ENCODE measurements at places on chromosomes 2 and 18.

GRCh38 chr2:31047599-31047998 is 90.6 kb downstream of the GALNT14 start:
- no peak for DNase-seq

GRCh38 chr18:24346254-24346653 is 51.4 kb downstream of the OSBPL1A start:
- DNase-seq = no peak

GRCh38 chr2:33056170-33056569 is 109.4 kb downstream of the LTBP1 start:
- no peak for DNase-seq

DNA sequence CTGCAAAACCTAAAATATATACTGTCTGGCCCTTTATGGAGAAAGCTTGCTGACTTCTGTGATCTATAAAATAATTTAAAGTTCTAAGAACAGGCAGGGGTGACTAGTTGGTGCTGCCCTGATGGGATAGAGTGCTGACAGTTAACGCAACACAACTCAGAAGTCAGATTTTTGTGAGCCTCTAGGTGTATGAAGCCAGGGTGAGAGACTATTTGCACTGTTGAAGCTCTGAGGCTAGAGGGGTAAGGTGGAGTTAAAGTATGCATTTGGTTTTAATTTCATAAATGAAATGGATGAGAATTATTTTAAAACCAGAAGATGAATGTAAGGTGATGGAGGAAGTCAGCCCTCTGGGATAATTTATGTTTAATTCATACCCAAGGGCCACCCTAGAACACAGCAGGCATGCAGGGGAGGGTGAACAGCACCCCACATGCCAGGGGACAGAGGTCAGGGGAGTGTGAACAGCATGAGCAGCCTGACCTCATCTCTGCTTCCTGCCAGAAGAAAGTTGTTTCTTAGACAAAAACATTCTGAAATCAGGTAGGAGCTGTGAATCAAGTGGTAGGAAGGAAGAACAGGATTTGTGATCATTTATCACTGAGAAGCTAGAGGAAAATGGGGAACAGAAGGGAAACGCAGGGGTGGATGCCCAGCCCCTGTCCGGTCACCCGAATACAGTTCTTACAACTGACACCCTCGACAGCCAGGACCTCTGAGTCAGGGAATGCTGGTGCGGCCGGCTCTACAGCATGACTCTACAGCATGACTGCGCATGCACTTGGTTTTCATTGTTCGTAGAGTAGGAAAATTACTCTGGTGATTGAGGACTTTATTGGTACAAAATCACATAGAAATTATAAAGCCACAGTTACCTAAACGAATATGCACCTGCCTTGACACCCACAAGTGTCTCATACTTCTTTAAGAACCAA is 93.1 kb downstream of the MBP start:
- DNase-seq = no peak

DNA sequence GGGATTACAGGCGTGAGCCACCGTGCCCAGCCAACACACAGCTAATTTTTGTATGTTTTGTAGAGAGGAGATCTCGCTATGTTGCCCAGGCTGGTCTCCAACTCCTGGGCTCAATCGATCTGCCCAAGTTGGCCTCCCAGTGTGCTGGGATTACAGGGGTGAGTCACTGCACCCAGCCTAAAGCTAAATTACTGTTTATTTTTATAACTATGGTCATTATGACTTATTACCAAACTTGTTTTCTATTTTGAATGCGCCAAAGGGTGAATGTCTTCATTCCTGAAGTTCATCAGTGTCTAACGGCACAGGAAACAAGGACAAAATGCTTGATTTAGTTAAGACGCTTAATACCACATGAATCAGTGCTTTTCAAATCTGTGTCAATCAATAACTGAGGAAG is 38.9 kb upstream of the GREB1L start:
- DNase-seq = no peak

DNA sequence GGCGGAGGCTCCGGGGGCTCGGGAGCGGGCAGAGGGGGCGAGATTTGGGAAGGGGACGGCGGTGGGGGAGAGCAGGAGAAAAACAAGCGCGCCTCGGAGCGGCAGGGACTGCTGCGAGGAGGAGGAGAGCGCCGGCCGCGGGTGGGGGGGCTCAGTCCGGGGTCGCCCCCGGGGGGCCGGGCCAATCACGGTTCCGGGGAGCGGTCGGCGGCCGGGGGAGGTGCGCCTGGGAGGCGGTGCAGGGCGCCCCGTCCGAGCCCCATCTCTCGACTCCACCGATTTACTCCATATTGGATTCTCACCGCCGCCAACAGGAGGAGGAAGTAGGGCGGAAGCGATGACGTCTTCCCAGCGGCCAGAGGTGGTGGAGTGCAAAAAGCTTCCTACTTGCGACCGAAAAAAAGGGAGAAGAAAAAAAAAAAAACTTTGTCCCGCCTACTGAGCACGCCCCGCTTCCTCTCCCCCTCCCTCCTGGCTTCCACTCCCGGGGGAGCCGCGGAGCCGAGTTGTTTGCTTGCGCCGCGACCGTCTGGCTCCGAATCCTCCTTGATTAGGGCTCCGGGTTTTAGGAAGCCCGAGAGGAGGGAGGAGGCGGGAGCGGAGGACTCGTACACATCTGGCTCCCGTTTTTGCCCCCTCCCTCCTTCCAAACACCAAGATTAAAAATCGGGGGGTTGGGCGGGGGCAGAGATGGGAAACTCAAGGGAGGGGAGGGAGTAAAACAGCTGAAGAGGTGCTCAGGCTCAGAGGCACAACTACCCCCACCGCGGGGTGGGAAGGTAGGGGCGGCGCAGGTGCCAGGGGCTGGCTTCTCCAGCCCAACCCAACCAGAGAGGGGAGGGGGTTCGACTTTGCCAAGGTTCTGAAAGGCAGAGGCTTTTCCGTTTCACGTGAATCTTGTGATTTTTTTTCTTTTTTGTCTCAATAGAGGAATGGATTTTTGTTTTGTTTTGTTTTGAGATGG is at the start of gene SPRED2:
SPRED2 (minus strand) TSS at position 373 of the 964 bp plus-strand sequence. CDS start 612 bp downstream, outside the sequence.
- peak; percentile 29 for DNase-seq

GRCh38 chr2:7956126-7956689 is 725.6 kb upstream of the ID2 start:
- no peak for DNase-seq

DNA sequence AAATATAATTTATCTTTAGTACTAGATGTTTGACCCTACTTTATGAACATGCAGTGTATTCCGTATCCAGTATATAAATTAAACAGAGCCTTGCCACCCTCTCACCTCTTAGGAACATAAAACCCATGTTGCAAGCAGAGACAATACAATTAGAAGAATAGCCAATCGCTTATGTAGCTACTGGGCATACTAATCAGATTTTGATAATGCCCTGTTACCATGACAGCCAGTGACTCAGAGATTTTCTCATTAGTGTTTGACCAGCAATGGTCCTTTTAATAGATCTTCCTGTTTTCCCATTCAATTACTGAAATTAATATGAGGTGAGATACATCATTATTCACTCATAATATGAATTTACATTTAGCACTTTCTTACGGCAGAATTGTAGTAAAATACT is 547.3 kb upstream of the VWC2L start:
- no peak for DNase-seq

DNA sequence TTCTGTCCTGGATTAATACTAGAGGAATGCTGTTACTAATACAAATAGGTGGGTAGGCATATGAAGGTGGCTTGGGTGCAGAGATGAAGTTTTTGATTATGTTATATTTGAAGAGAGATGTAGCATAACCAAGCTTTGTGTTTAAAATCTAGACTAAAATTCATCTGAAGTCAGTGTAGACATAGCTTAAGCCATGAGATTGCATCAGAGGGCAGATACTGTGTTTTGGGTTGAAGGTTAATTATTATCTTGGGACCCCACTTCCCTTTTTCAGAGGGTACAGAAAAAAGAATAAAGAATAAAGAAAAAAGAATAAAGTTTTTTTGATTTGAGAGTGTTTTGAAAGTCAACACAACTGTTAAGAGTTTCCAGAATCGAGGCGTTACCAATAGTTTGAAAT is 13.0 kb downstream of the PPM1B start:
- DNase-seq = no peak

DNA sequence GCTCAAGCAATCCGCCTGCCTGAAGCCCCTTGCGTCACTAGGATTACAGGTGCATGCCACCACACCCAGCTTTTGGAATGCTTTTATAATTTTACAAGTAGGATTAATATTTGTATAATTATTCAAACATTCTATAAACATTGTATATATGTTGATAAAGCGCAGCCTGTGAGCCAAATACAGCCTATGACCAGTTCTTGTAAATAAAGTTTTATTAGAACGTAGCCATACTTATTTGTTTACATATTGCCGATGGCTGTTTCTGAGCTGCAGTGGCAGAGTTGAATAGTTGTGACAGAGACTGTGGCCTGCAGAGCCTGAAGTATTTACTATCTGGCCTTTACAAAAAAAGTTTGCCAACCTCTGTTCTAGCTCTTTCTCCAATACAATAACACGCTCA is 232.6 kb downstream of the OTX1 start:
- DNase-seq = no peak

DNA sequence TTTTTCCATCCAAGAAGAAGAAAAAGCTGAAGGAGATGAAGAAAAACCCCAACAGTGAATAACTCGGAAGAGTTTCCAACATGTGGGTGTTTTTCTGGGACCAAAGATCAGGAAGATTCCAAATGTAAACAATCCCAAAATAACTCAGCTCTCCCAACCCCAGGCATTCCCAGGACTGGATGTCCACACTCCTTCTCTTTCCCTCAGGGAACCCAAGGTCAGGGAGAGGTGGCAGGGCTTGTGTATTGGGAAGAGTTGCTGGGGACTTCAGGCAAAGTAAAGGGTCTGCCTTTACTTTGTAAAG is 268.0 kb downstream of the DYSF start:
- no peak for DNase-seq

GRCh38 chr18:48098538-48098937 is 168.1 kb upstream of the SMAD2 start:
- no peak for DNase-seq

DNA sequence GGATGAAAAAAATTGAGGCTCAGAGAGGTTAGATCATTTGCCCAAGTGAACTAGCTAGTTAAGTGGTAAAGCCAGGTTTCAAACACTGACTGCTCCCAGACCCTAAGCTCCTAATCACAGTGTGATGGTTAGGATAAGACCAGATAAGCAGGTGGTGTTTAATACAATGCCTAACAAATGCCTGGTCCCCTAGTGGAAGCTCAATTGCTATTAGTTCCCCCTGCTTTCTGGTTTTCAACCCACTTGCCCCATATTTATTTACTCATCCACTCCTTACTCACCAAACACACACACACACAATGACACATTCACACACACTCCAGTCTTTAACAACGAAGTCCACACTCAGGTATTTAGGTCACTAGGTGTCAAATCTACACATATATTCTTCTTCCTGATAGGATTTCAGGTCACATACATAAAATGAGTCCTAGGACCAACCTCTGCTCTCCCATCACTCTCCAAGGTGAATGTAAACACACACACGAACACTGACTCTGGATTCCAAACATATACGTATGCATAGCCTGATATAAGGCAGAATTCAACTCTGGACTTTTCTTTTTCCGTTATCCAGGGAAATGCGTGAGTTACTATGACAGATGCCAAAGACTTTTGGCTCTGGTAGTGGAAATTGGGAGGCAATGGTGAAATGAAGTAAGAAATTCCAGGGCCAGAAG is 73.6 kb upstream of the TSPYL6 start:
- DNase-seq = no peak

- no peak for DNase-seq
Measured at GRCh38 chr2:146602856-146603255, 1242.0 kb upstream of the ACVR2A start.

DNA sequence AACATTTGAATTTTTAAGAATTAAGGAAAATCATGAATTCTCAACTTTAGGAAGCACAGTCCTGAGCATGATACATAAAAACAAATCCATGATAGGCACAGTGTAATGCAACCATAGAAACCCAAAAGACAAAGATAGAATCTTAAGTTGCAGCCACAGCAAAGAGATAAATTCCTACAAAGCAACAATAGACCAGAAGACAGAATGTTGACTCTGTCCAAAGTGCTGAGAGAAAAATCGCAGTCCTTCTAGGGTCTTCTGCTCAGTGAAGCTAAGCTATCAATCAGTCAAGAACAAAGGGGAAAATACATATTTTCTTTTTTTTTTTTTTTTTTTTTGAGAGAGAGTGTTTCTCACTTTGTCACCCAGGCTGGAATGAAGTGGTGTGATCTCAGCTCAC is 22.0 kb upstream of the FHOD3 start:
- DNase-seq = no peak

DNA sequence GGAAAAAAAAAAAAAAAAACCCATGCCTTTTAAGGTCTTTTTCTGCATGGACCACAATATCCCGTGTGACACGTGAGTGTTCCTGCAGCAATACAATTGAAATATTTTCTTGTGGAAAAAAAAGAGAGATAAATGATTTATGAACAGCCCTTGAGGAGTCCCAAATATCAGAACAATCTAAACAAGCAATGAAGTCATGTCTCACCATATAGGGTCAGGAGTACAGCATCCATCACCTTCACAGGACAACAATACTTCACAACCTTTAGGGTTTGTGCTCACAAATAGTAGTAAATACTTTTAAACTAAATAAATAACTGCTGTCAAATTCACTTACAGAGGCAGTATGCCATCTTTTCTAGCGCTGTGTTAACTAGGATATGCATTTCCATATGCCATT is 87.9 kb downstream of the ZEB2 start:
- no peak for DNase-seq

DNA sequence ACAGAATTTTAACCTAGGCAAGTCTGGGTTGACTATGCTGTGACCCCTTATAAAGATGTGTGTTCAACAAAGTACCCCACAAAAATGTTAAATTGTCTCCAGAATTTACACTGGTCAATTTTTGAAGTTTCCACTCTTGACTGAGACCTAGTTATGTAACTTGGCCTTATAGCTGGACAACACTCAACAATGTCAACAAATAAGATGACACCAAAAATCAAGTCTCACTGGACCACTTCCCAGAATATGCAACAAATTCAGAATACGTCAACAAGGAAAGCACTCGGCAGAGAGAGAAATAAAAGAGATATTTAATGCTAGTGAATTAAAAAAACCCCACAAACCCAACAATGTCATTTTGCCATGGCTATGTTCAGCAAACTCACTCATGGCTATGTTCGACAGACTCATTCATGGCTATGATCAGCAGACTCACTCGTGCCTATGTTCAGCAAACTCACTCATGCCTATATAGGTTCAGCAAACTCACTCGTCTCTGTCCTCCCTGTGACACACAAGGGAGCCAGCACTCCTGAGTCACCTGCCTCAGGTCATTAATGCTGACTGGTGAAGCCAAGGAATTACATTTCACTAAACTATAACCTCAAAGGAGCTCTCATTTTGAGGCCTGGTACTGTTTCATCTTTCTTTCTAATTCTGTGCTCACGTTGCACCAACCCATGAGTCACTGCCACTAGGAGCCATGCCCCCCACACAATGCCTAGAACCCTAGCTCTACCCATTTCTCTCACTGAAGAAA is 72.7 kb downstream of the PTPN2 start:
- DNase-seq = no peak

DNA sequence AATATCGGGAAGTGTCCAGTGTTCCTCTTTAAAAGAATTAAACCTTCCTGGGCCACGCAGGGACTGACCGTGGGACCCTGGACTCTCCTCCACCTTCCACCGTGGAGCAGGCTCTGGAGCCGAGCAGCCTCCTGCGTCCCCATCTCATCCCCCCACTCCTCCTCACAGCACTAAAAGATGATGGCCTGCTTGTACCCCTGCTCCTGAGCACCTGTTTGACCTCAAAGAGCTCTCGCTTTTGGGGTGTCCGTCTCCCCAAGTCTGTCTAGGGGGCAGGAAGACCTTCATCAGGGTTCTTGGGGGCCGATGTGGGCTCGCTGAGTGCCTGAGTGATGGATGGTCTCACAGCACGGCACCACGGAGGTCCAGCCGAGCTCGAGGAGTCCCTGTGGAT is 1.2 kb upstream of the SDC1 start:
- DNase-seq = no peak

- DNase-seq = no peak
Measured at GRCh38 chr2:60333264-60333663, 220.2 kb downstream of the BCL11A start.

All from stimulated activated CD4-positive, alpha-beta T cell treated with anti-CD3 and anti-CD28 coated beads, Interleukin-1b, Interleukin-23, amount 100 ng/mL, for 1 hour (primary cell).